ENCODE measurements at places on chromosomes 5 and 9.

GRCh38 chr5:15463231-15463980 is 36.6 kb upstream of the FBXL7 start:
- peak; percentile 2 for DNase-seq

GRCh38 chr5:138647261-138647788 is 72.1 kb upstream of the HSPA9 start:
- no peak for DNase-seq

DNA sequence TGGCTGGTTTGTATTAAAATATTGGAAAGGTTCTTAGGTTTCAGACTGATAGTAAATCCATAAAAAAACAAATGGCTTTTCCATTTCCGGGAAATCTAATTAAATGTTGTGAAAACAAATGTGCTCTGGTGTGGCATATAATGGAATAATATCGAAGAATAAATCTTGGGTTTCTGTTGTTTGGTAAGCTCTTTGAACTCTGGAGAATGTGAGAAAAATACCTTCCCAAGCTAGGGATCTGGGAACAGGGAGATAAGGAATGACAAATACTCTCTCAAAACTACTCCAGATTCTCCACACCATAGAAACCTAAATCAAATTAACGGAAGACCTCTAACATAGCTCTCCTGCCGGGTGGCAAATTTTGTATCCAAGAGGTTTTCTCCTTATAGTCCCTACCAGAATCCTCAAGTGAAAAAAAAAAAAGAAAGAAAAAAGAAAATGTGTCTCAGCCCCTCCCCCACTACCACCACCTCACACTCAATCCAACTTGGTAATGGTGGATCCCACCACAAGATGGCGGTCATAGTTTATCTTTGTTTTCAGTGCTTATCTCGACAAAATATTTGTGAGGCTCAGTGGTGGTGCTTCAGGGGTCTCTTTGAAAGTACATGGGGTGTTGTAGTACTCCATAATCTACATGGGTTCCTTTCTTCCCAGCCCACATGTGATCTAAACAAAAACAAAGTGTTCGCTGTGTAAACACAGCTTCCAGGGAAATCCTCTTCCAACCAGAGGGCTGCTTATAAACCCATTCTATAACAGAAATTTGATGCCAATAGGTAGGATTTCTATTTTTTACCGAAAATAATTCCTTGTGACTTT is 54.5 kb upstream of the FST start:
- no peak for DNase-seq

- DNase-seq = no peak
These were observed 28.1 kb downstream of the IL7R start for GRCh38 chr5:35884773-35885172.

- no peak for DNase-seq
These were observed 146.7 kb upstream of the COL5A1 start for GRCh38 chr9:134494905-134495304.

DNA sequence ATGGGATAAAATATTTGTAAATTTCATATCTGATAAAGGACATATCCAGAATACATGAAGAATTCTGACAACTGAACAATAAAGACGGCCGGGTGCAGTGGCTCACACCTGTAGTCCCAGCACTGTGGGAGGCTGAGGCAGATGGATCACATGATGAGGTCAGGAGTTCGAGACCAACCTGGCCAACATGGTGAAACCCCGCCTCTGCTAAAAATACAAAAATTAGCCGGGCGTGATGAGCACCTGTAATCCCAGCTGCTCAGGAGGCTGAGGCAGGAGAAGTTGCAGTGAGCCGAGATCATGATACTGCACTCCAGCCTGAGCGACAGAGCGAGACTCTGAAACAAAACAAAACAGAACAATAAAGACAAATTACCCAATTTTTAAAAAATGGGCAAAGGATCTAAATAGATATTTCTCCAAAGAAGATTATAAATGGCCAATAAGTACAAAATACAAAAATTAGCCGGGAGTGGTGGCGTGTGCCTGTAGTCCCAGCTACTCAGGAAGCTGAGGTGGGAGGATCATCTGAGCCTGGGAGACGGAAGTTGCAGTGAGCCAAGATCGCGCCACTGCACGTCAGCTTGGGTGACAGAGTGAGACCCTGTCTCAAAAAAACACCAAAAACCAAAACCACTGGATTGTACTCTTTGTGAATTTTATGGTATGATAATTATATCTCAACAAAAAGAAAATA is 9.6 kb upstream of the NSD1 start:
- no peak for DNase-seq

GRCh38 chr9:12808569-12808968 is 33.7 kb downstream of the LURAP1L start:
- no peak for DNase-seq

- no peak for DNase-seq
These were observed 743 bp downstream of the NR3C1 start for GRCh38 chr5:143402553-143403333.

GRCh38 chr5:72012906-72013305 is 94.4 kb upstream of the MAP1B start:
- no peak for DNase-seq

- no peak for DNase-seq
These were observed 124.3 kb downstream of the UGCG start for GRCh38 chr9:112020680-112021596.

- DNase-seq = no peak
These were observed 2.5 kb upstream of the CPLANE1 start for GRCh38 chr5:37251665-37252064.

- DNase-seq = no peak
These were observed 654.0 kb upstream of the ACO1 start for GRCh38 chr9:31730398-31730797.

- no peak for DNase-seq
These were observed 6.0 kb downstream of the PTTG1 start for GRCh38 chr5:160427607-160428006.

- DNase-seq = no peak
These were observed 133.4 kb upstream of the PAPPA start for GRCh38 chr9:116020146-116020545.

DNA sequence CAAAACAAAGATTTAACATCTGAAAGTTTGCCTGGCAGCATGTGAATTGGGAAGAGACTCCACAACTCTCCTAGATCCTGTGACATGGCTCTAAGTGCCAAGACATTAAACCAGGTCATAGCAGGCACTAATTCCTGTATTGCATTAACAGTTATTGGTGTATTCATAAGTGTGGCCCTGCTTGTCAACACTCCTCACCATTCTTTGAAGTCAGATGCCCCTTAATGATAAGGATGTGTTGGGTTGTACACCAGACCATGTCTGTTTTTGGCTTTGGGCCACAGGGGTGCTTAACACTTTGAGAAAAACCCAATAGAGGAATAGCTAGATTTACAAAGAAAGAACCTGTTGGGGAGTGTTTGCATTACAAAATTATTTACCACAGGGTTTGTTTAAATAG is 43.4 kb upstream of the PDE8B start:
- DNase-seq = no peak

DNA sequence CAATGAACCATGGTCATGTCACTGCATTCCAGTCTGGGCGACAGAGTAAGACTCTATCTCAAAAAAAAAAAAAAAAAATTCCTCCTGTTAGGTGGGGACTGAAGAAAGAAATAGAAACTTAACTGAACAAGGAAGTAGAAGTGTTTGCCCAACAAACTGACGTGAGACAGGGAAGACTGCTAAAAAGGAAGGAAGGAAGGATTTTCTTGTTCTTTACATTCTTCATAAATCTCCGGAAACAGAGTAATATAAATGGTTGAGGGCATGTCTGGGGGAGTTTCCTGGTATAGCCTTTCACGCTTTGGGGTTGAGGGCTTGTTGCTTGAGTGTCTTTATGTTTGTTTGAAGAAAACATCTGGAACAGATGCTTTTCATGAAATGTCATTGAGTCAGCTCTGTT is 3.1 kb downstream of the TOR1B start:
- DNase-seq = no peak

GRCh38 chr5:65882278-65882677 is 44.1 kb upstream of the ERBIN start:
- no peak for DNase-seq

GRCh38 chr5:176653401-176654385 is 6.4 kb downstream of the TSPAN17 start:
- no peak for DNase-seq

GRCh38 chr9:100229136-100229535 is 123.6 kb downstream of the TEX10 start:
- DNase-seq = no peak

DNA sequence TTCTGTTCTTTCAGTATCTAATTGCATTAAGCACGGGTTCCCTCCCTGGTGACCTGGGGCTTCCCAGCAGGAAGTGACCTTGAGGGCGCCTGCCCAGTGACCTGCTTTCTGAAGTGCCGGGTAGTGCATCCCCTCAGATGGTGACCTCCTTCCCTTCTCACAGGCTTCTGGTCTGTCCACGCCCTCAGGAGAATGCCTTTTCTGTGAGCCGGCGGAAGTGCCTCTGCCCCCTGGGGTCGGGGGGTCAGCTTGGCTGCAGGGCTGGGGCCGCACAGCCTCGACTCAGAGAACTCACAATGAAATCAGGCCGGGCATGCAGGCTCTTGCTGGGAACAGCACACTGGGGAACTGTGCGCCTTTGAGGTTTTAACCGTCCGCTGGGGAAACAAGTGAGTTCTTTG is 124.5 kb upstream of the PHYKPL start:
- no peak for DNase-seq

Data from skeletal muscle cell (primary cell).